ENCODE measurements at places on chromosomes 4 and X.

- DNase-seq = no peak
These were observed 67.6 kb downstream of the TRIM2 start for GRCh38 chr4:153271820-153272219.

DNA sequence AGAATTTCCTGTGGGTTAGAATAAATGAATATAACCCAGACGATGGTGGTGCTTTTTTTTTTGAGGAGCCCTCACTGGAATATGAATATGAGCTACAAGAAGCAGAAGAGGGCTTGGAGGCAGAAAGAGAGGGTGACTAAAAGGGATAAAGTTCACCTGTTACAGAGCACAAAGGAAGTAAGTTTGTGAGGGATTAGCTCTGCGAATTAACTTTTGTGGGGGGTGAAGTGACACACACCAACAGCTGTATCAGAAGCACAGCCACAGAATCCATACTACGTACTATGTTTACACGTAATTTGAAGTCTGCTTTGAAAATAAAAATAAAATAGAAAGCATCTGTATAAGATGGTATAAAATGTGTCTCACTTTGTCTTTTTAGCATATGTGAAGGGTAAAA, 963.6 kb upstream of the DIAPH2 start:
- no peak for DNase-seq

- no peak for DNase-seq
These were observed 4.5 kb upstream of the NKX1-1 start for GRCh38 chr4:1410491-1411325.

GRCh38 chrX:8139716-8140115, 31.4 kb downstream of the VCX2 start:
- DNase-seq = no peak

DNA sequence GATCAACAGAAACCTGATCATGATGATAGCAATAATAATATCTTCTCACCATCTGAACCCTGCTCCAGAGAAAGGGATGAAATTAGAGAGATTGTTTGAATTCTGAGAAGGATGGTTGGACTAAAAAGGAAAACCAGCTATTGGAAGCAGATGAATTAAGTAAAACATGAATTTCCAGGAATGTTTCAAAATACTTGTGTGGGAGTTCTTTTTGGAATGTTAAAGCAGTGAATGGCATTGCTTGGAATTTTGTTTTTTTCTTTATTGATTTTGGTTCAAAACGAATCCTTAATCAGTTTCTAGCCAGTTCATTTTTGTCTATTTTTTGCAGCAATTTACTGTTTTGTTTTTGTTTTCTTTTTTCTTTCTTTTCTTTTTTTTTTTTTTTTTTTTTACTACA, 150.3 kb downstream of the NHS start:
- DNase-seq = no peak

- DNase-seq = no peak
These were observed 3.8 kb downstream of the RAPGEF2 start for GRCh38 chr4:159106636-159107035.

DNA sequence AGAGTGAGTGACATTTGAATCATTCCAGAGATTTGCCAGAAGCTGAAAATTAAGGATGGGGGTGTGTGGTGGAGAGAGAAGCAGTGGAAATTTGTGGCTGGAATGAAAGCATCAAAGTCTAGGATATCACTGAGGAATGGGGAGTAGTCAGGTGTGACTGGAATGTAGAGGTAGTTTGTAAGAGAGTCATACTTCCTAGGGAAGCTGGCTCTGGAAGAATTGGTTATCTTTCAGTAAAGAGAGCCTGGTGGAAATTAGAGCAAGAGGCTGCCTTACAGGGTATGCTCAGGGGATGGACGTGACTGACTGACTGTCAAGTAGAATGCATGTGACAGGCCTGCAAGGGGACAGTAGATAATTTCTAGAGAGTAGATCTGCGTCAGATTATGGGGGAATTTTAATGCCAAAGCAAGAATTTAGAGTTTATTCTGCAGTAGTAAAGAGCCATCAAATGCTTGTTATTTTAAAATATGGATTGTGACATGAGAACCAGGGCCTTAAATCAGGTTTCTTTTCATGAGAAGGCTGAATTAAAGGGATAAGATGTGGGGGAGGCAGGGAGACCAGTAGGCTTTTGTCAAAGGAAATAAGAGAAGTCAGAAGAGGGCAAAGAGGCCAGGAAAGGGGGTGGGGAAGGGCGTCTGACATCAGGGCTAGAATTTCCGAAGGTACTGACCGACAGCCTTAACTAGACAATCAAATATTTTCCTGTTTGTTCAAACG, 109.9 kb downstream of the AFF1 start:
- no peak for DNase-seq

DNA sequence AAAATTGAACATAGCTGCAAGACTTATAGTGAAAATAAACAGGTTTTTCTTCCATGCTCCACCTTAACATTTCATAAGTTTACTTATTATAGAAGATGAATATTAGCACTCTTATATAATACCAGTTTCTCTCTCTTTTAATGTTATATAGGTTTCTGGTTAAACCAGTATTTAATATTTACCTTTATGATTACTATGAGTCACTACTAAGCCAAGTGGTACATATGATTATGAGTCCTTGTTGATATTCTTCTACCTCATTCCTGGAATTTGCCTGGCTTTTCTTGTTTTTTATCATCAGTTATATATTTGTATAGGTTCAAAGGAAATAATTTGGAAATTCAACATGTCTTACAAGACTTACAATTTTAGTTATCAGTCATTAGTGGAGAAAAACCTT, 89.9 kb upstream of the MAOA start:
- DNase-seq = no peak

DNA sequence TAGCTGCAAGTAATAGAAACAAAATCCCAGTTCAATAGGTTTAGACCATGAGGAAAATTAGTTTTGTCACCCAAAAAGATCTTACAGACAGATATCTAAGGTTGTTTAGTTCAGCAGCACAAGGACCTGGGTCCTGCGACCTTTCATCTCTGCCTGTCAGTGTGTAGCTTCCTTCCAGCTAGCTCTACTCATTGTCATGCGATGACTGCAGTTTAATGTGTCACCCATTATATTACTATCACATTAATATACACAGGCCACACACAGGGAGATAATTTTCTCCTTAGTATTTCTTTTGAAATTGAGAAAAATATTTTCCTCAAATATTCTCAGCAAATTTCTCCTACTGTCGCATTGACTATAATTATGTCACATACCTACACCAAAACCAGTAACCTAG, 232.1 kb upstream of the ARSJ start:
- no peak for DNase-seq

DNA sequence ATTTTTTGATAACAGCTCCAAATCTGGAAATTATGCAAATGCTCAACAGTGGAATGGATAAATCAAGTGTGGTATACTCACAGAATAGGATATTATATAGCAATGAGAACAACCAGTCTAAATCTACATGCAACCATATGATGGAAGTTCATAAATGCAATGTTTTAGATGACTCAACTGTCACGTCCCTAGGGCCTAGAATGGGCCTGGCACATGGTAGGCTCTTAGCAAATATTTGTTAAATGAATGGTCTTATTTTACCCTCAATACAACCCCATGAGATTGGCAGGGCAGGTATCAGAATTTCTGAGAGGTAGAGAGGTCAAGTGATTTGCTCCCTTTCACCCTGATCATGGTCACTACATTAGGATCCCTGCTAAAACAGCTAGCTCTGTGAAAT, 14.6 kb upstream of the NKX3-2 start:
- DNase-seq = no peak

- DNase-seq = no peak
These were observed 835 bp upstream of the NFKB1 start for GRCh38 chr4:102500352-102500695.

DNA sequence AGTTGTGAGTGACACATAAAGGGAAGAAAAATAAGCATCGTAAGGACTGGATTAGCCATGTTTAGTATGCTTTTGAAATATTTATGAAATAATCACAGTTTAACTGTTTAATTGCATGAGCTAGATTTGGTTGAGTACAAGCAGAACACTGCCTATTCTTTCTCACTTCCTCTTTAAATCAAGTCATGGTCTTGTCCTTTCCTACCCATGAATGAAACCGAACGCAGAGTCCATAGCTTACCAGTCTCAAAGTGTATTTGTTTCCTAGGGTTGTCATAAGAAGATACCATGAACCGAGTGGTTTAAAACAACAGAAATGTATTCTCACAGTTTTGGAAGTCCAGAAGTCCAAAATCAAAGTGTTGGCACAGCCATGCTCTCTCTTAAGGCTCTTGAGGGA, 684.0 kb upstream of the MAGEB2 start:
- no peak for DNase-seq

GRCh38 chrX:39508300-39508692, 589.5 kb downstream of the BCOR start:
- no peak for DNase-seq

DNA sequence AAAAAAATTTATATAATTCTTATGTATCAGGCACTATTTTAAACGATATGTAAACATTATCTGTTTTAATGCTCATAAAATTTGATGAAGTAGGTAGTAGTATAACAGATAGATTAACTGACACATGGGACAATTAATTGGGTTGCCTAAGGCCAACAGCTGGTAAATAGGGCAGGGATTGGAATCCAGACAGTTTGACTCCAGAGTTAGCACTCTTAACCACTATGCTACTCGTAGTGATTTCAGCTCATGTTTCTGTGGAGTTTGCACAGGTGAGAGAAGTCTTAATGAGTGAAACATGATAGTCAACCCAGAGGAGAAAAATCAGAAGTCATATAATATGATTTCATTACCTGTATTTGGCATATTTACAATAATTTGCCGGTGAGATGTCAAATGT, 126.0 kb upstream of the WDFY3 start:
- DNase-seq = no peak

GRCh38 chrX:9835585-9836210, 49.5 kb downstream of the SHROOM2 start:
- no peak for DNase-seq

GRCh38 chr4:8540072-8540471, 40.1 kb upstream of the GPR78 start:
- DNase-seq = no peak

DNA sequence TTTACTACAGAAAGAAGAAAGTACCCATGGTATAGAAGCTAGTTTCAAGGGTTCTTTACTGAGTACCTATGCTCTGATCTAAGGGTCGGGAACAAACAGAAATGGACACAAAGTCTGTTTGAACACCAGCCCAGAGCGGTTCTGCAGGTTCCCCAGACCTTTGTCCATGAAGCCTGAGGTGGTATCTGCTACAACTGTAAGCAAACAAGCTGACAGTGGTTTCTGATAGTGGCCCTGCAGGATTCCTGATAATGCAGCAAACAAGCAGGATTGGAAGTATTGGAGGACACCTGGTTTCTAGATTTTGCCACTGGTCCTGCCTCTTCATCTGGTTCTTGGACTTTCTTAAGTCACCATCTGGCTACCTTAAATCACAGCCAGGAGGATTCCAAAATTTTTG, 23.7 kb downstream of the SMPX start:
- no peak for DNase-seq

GRCh38 chrX:66021765-66022631, 17.9 kb downstream of the VSIG4 start:
- DNase-seq = no peak

- no peak for DNase-seq
These were observed 492.0 kb downstream of the IDS start for GRCh38 chrX:149013081-149013480.

DNA sequence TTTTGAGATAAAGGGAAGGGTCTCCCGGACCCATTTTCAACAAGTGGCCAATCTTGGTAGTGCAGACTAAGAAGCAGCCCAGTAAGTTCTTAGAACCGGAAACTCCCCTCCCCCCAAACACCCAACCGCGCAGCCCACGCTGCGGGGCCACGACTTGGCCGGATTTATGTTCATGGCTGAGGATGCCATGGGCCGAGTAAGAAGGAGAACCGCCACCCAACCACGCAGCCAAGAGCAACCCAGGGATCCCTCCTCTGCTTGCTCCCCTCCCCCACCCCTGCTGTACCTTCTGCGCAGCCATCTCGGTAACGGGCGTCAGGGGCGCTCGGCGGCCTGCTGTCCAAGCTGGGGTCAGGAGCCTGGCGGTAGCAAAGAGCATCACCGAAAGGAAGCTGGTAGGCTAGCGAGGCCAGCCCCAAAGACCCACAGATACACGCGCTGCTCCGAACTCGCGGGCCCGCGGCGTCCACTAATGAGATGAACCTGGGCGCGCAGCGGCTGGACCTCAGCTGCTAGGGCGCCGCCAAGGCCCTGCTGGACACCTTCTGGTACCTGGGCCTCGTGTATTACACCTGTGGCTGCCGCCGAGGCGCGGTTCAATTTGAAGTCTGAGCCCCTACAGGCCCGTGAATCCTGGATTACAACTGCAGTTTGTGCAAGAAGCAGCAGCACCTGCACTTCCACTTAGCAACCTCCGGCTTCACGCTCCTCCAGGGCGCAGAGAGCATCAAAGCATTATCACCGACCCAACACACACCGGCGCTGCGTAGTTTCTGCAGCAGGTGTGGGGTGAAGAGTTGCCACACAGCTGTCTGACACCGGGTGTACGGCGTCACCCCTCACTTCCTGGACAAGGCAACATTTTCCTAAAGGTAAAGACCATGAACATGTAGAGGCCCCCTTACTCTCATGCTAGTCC, 63.4 kb downstream of the NUDT10 start:
- DNase-seq = no peak

- no peak for DNase-seq
These were observed 32.9 kb upstream of the PRPS2 start for GRCh38 chrX:12758291-12758690.

DNA sequence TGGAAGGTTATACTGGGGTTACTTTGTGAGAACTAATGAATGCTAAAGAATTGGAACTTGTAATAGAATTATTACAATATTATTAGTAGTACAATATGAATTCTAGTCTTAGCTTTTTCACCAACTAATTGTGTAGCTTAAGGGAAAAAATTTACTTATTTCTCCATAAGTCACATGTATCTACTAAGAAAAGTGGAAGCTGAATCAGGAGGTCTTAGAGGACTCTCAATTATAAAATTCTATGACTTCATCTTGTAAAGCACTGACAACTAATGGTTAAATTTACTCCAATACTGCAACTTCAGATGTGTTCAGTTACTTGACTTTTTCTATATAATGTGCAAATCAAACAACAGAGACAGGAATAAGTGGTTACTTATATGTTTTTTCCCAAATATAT, 899 bp upstream of the TMPRSS11D start:
- no peak for DNase-seq

GRCh38 chr4:71713611-71714203, 70.2 kb downstream of the GC start:
- no peak for DNase-seq

GRCh38 chr4:151887031-151887815, 126.4 kb upstream of the GATB start:
- no peak for DNase-seq

DNA sequence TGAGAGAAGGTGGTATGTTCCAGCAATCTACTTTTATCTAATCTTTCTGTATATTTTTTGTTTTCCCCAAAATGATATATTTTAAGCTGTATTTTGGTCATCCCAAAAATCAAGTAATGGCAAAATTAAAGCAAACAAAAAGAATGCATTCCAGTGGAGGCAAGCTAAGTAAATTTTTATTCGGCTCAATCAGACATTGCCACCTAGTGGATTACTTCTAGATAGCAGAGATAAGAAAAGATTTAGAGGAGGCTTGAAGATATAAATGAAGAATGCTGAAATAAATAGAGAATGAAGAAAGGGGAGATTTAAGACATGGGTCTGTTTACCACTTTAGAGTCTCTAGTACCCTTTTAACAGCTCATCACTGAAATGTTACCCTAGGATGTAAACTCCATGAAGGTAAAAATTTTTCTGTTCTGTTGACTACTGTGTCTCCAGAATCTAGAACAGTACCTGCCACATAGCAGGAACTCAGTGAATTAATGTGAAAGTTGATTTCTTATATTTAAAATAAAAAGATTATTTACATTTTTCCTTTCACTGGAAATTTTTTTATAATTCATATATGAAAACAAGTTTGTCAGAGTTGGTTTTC, 110.9 kb upstream of the ANK2 start:
- no peak for DNase-seq

GRCh38 chr4:127856813-127857447, 23.8 kb upstream of the PLK4 start:
- no peak for DNase-seq

All from stimulated activated CD8-positive, alpha-beta memory T cell treated with anti-CD3 and anti-CD28 coated beads, Interleukin-7, amount 100 ng/mL, for 1 hour (primary cell).